Motor neuron (in vitro differentiated cells): ENCODE measurements at places on chromosomes 2 and 18. TPM values are rescaled to one million over a fixed set of nuclear protein-coding genes. Genes with fewer than 3 reads are reported as not detected.

- no peak for ATAC-seq
These were observed 509.9 kb upstream of the VRK2 start for GRCh38 chr2:57536535-57537231.

GRCh38 chr2:130768191-130768855 is 13.0 kb downstream of the AMER3 start:
- no peak for ATAC-seq

DNA sequence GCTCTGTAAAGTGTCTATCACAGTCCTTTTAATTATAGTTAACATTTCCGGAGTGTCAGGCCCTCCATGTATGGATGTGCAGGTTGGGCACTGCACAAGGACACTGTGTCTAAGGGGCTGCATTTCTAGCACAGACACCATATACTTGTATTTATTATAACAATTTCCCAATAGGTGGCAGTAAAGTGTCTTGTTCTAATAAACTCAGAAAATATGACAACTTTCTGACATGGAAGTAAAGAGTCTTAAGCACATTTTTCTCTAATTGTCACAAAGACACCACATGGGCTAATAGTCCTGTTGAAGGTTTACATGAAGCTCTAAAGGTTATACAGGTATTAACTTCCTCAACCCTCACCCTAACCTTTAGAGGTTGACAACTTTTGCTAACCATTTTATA is 156.6 kb downstream of the DYSF start:
- ATAC-seq: peak; percentile 60

DNA sequence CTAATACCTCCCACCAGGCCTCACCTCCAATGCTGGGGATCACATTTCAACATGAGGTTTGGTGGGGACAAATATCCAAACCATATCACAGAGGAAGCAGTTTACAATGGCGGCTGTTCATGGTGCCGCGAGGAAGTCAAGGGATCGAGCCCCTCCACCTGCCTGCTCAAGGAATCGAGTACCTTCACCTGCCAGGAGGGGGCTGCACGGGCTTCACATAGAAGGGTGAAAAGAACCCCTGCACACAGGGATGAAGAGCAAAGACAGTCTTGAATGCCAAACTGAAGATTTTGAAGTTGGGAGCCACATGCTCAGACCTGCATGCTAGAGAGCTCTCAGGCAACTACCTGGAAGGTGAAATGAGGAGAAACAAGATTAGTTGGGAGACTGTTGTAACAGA is 110.3 kb downstream of the KCNF1 start:
- no peak for ATAC-seq

DNA sequence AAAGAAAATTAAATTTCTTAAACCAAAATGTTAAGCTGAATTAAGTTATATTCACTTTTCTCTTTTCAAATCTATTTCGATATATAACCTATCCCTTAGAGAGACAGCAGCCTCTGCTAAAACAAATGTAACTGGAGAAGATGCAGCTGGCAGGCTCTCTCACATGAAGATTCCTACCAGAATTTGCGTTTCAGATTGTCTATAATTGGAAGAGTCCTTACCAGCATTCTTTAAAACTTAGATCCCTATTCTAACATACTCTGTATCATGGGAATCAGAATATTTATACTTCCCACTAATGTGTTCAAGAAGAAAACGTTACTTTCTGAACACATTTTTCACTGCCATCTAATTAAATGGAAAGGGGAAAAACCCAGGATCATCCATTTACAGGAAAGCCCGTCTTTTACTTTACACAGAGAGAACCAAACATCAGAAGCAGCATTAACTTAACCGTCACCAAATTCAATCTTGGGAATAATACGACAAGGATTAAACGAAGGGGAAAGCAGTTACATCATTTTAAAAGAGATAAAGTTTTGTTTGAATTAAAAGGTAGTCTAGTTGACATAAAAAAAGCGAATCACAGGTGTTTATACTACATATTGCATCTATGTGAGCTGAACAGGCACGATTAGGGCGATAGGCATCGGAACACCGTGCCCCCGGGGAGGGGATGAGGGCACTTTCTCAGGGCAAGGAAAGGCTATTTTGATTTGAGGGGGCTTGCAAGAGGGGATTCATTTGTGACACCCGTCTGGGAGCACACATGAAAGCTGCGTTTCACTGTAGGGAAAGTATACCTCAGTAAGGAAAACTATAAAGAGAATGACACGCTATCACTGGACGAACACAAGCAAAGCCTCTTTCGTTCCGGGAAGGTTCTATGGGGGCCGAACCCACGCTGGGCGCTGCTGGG is 1.3 kb downstream of the PTPN2 start:
- no peak for ATAC-seq

- ATAC-seq: no peak
These were observed 112.5 kb downstream of the NCK2 start for GRCh38 chr2:105857076-105857740.

DNA sequence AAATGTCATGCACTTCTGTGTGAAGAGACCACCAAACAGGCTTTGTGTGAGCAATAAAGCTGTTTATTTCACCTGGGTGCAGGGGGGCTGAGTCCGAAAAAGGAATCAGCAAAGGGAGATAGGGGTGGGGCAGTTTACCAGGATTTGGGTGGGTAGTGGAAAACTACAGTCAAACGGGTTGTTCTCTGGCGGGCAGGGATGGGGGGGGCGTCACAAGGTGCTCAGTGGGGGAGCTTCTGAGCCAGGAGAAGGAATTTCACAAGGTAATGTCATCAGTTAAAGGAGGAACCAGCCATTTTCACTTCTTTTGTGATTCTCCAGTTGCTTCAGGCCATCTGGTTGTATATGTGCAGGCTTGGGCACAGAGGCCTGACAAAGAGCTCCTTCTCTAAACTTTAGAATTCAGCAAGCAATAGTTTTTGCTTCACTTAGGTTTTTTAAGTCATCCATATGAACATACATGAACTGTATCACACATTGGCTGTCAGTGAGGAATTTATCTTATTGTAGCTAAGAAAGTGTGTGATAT is 17.5 kb upstream of the ALPK2 start:
- ATAC-seq: no peak

DNA sequence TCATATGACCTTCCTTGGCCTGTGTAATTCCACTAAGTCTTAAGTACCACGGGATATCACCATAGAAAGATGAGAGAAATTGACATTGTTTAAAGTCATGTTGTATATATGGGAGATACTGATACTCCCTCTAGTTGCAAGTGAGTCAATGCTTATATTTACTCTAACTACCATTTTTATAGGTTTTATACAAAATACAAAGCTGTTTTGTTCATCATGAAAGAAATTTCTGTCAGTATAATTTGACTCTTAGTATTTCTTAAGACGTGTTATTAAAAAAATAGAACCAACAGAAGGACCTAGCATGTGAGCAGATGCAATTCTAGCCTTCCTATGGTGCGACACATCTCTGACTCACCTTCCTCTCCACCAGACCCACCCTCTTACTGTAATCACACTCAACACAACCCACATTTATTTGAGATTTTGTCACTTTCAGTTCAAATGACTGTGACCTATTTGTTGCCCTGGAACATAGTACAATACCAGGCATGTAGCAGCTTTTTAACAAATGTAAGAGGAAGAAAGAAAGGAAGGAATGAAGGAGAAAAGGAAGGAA is 453.1 kb downstream of the CMPK2 start:
- no peak for ATAC-seq

DNA sequence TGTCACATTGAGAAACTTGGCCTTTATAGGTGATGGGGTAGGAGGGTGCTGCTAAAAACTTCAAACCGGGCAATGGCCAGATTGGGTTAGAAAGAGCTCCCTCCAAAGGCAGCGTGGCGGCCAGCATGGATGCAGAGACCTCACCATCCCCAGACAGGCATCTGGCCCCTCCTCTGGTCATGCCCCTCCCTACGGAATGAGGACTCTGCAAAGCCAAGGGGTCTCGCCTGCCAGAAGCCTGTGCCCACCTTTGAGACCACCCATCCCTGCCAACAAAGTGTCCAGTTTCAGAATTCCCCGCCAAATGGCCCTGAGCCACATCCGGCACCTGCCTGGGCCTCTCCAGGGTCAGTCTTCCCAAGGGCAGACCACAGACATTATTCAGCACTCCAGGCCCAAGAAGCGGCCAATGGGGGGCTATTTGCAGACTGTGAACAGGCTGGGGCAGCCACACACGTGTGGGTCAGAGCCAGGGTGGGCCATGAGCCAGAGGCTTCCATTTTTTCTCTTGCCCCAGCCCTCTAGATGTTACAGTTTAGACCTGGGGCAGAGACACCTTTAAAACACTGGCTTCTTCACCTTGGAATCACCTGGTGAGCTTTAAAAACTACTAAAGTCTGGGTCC is 4.2 kb upstream of the ATP6V1B1 start:
- no peak for ATAC-seq

GRCh38 chr2:235492850-235493344 is 946 bp upstream of the AGAP1 start:
- ATAC-seq: no peak

DNA sequence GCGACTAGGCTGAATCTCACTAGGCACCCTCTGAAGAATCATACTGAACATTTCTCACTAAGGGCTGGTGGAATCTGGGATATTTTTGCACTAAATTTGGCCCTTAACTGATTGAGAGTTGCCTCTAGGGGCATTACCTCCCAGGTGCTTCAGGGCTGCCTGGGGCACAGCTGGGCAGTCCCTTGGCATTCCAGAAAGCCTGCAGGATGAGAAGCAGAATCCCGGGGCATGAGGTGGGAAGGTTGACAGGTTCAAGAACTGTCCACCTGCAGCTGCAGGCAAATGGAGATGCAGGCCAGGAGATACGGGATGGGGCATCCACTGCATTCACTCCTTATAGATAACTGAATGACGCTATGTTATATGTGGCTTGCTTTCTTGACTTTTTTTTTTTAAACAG is 7.4 kb downstream of the RESP18 start:
- ATAC-seq: no peak

DNA sequence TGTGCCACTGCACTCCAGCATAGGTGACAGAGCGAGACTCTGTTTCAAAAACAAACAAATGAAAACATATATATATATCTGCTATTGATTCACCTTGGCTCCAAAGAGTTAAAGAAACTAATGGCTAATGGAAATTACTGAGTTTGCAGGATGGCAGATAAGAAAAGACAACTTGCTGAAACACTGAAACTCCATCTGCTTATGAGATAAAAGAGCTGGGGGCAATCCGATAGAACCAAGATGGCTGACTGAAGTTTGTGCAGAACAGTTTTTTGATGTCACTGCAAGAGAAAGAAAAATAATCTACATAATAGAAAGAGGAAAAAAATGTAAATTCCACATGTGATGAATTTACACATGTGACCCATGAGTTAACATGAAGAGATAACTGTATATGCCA is 88.2 kb downstream of the LRATD1 start:
- no peak for ATAC-seq

GRCh38 chr2:145197944-145198343 is 678.0 kb upstream of the ZEB2 start:
- no peak for ATAC-seq

DNA sequence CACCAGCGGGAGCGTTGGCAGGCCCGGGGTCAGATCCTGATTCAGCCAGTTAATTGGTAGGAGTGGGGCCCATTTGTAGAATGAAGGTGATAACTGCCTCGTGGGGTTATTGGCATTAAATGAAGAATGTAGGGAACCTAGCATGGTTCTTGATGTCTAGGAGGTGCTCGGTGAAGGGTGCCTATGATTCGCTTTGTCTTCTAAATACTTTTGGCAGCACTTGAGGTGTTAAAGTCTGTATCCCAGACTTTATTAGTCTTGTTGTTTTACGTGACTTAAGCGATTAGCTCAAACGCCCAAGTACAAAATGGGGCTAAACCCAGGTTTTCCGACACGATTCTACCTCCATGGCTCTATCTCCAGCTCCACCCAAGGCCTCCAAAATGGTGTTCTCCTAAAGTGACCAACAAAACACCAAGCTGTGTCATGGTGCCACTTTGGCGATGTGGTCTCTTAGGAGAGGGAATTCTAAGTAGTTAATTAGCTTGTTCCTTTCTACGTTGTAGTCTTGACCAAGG is 980 bp upstream of the PPP4R1 start:
- no peak for ATAC-seq

DNA sequence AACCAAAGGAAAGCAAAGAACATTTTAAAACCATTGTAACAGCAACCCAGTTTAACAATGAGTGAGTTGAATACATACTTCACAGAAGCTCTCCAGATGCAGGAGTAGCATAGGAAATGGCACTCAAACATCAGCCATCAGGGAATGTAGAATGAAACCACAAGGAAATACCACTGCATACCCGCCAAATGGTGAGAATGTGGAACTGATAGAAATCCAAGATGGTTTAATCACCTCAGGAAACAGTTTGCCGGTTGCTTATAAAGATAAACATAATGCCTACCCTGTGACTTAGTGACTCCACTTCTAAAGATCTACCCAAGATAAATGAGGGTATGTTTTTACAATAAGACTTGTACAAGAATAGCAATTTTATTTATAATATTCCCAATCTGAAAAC is 132.0 kb downstream of the GALNT1 start:
- no peak for ATAC-seq

DNA sequence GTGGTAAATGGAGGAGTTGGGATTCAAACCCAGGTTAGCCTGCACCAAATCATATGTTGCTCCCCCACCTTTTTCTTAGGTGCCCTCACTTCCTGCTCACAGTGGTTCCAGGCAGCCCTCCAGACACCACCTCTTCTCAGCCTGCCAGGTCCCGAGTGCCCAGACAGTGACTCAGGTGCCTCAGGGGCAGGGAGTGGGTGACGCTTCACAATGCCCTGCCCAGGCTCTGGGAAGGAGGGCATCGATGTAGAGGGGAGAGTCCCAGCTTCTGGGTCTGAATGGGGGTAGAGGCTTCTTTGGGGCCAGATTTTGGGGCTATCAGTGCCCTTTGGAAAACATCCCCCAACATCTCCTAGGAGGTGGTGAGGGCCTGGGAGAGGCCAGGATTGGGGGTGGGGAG is 5.2 kb upstream of the DNAJB2 start:
- ATAC-seq: no peak

DNA sequence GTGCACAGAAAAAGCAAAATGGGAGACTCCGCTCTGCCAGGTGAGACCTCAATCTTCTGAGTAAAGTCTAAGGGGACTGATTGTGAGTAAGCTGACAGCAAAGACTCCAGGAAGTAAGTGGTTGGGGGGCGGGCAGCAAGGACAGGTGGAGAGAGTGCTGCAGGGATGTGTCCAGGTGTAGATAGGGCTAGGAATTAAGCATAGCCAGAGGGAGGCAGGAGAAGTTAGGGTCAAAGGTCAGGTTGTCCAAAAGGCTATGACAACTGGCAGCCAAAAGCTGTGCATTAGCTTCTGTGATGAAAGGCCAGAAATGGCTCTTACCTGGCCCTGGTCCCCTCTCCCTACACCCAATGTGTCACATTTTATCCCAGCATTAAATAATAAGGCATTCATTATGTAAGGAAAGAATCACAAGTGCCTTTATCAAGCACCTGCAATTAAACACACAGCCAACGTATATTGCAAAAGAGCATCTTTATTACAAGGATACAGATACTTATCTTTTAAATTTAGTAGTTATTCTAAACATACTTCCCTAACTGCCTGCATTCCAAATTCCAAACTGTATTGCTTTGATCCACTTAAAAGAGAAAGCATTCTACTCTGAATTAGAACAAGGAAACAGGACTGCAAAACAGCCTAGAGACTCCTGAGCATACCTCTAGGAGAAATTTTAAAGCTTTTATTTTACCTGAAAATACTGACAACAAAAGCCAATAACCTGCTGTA is 247.9 kb downstream of the IRS1 start:
- no peak for ATAC-seq

- ATAC-seq: no peak
These were observed 321.9 kb upstream of the GALNT5 start for GRCh38 chr2:156935616-156936015.

- no peak for ATAC-seq
These were observed 12.7 kb downstream of the CCNYL1 start for GRCh38 chr2:207724113-207724512.

The CNGA3 gene
- total RNA-seq: 13.5 and 14.0 TPM in 2 replicates

The NDUFV2 gene
- total RNA-seq: 241 and 268 TPM in 2 replicates

The OSBPL6 gene
- 11.7 and 12.3 TPM in 2 replicates for total RNA-seq

The FBXO48 gene
- total RNA-seq: 0.73 and 0.75 TPM in 2 replicates

The ADD2 gene
- 0.72 and 3.6 TPM in 2 replicates for total RNA-seq

The RAPH1 gene
- total RNA-seq: 73.6 and 76.5 TPM in 2 replicates
